ENCODE measurements at places on chromosomes 5 and 9.
A peak's percentile ranks its signal among the peaks of the same experiment; 100 is the strongest.

DNA sequence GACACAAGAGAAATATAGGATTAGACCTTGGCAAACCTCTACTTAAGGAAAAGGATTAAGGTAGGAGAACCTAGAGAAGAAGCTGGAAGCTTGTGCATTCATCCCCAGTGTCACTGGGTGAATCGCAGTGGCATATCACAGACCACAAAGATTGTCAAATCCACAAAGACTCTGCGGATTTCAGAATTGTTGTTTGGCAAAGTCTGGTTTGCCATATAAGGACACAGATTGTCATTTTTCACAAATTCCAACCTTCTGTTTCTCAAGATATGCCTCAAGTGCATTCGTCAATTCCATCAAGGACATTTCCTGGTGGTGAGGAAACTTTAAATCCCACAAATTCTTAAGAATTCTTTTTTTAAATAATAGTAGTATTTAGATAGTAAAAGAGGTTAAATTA lies 395.1 kb upstream of the PAPPA start:
- H3K36me3 ChIP-seq: no peaks in the 10 kb centered on the region
- no peak for DNase-seq
- peaks cover 11% of the 10 kb centered on the region for H3K4me1 ChIP-seq
- H3K27me3 ChIP-seq: peaks cover 1% of the 10 kb centered on the region
- H3K4me3 ChIP-seq: no peak overlapping the region
- H3K27ac ChIP-seq: no peak overlapping the region

GRCh38 chr9:6619909-6620308 lies 25.6 kb downstream of the GLDC start:
- H3K4me3 ChIP-seq: no peak overlapping the region

DNA sequence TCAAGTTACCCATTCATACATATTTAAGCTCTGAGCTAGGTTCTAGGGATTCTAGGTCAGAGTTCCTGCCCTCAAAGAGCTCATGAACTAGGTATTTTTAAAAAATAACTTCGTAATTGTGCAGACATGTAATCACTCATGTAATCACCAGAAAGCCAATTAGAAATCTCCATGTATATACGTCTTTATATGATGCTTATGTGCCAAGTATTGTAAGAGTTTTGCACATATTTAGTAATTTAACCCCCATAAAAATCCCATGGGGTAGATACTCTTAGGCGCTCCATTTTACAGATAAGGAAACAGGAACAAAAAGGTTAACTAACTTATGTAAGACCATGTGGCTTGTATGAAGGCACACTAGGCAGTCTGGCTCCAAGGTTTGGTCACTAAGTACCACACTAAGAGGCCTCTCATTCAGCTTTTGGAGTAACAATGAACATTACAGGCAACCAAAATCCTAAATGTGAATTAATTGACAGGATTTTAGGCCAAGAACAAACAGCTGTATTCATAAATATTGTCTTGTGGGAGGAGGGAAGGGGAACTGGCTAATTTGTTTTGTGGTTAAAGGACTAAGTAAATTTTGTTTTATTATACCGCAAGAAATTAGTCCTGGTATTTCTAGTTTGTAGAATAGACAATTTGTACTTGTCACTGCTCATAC lies 1.7 kb upstream of the OTULINL start:
- H3K36me3 ChIP-seq: peaks cover 18% of the 10 kb centered on the region
- peak overlapping the region; percentile 81 for H3K27ac ChIP-seq

DNA sequence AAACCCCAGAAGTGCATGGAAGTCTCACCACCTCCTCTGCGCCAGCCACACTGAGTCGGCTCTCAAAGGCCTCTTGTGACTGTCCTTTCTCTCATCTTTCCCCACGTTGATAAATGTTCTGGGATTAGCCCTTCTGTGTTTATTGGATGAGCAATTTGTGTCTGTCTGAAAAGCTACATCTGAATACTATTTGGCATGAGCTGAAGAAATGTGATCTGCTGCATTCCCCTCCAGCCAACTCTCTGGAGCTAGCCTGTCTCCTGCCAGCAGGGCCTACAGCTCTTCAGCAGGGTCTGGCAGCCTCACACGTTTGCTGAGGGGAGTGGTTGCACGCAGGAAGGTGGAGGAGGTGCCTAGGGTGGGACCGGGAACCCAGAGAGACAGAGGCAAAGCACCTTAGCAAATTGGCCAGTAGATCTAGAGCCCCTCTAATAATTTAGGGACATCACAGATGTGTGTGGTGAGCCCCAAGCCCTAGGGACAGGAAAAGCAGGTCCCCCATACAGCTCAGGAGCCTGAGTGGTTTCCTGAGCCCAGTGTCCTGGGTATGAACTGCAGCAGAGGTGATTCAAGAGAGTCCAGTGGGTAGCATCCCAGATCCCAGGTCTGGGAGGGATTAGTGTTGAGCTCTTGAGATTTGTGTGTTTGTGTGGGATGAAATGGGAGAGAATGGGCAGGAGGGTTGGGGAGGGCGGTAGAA lies 20.5 kb upstream of the B4GALT1 start:
- peak overlapping the region; percentile 50 for H3K27ac ChIP-seq
- H3K36me3 ChIP-seq: no peaks in the 10 kb centered on the region
- H3K27me3 ChIP-seq: peaks cover 18% of the 10 kb centered on the region
- no peak overlapping the region for H3K4me3 ChIP-seq

DNA sequence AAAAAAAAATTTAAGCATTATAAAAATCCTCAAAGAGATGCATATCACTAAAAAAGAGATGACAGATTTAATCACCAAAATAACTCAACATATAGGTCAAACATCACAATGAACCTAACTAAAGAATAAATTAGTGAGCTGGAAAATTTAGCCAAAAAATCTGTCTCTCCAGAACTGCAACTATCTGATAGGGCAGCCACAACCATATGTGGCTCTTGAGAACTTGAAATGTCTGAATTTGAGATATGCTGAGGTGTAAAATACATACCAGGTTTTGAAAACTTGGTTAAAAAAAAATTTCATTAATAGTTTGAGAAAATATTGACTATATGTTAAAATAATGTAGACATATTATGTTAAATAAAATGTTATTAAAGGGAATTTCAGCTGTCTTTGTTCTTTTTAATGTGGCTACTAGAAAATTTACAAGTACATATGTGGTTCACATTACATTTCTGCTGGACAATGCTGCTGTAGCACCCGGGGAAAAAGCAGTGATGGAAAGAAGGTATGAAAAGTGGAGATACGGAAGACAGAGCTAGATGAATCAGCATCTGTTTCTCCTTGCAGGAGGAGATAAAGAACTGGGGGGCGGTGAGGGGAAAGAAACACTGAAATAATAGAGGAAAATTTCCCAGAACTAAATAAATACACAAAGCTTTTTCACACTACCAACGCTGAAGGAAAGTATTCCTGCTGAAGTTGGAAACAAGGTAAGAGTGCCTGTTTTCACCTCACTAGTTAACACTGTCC lies 66.1 kb downstream of the DCP2 start:
- peaks cover 35% of the 10 kb centered on the region for H3K4me1 ChIP-seq
- no peak for DNase-seq
- H3K36me3 ChIP-seq: no peaks in the 10 kb centered on the region

GRCh38 chr5:95881833-95882232 lies 59.3 kb upstream of the GLRX start:
- peaks cover 83% of the 10 kb centered on the region for H3K4me1 ChIP-seq
- peak overlapping the region; percentile 58 for H3K4me3 ChIP-seq
- H3K36me3 ChIP-seq: peaks cover 51% of the 10 kb centered on the region
- DNase-seq: no peak

GRCh38 chr9:22148876-22149637 lies 140.0 kb upstream of the CDKN2B start:
- peaks cover 47% of the 10 kb centered on the region for H3K4me1 ChIP-seq
- H3K27ac ChIP-seq: no peak overlapping the region
- DNase-seq: no peak

DNA sequence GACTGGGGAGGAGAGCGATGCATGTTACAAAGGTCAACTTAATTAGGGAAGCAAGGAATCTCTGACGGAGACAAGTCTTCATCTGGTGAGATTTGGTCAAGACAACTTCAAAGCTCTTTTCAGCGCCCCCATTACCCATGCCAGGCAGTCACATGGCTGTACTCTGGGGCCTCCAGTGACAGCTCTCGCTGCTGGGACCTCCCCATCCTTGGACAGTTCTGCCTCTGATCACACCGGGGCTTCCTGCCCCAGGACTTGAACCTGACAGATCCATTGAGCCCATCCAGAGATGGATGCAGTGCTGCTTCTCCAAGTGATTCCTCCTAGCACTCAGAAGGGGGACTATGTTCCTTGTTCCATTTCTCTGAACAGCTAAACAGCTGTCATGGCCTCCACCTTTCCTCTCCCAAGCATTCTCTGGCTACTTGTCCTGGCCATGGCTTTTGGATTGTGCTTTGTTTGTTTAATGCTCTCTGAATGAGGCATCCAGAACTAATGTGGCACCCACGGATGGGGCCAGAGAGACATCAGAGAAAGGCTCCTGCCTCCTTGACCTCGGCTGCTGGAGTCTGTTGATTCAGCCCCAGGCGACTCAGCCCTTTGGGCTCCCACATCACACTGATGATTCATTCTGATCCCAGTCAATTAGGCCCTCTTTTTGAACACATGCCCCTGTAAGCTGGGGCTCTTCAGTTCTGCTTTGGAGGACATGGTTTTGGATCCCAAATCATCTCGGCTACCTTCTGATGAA lies 122.1 kb upstream of the ADAMTS16 start:
- H3K27me3 ChIP-seq: no peaks in the 10 kb centered on the region
- H3K27ac ChIP-seq: peak overlapping the region; percentile 84
- peak; percentile 88 for DNase-seq

DNA sequence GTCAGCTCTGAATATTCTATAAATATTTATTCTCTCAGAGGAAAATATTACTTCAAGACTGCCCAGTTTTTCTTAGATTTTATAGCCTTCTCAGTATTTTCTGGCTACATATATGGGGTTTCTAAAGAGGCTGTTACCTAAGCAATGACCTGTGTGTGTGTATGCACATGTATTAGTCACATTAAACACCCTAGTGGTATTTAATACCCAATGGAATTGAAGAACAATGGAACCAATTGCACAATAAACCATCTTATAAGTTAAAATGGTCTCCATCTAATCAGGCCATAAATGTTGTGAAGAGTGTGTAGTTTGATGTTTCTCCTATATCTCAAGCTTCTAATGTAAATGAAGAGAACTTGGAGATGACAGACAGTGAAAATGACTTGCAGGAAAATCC lies 450.0 kb downstream of the SPATA31D1 start:
- H3K27ac ChIP-seq: no peak overlapping the region
- no peak overlapping the region for H3K4me3 ChIP-seq
- no peak for DNase-seq
- H3K4me1 ChIP-seq: peaks cover 14% of the 10 kb centered on the region

DNA sequence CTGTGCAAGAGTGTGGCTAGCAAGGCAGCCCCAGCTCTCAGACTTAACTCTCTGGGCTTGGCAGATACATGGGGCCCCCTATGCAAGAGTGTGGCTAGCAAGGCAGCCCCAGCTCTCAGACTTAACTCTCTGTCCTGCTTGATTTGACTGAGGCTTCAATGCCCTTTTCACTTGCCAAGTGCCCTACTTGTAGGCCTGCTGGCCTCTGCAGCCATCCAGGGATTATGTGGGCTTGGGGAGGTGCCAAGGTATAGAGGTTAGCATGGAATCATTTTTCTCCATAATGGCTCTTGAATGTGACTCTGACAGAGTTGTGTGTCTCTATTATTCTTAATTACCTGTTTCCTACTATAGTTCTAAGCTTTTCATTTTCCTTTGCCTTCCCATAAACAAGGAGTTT lies 115.5 kb upstream of the RUSC2 start:
- H3K4me3 ChIP-seq: no peak overlapping the region
- H3K27ac ChIP-seq: no peak overlapping the region
- H3K36me3 ChIP-seq: peaks cover 20% of the 10 kb centered on the region
- no peaks in the 10 kb centered on the region for H3K27me3 ChIP-seq

DNA sequence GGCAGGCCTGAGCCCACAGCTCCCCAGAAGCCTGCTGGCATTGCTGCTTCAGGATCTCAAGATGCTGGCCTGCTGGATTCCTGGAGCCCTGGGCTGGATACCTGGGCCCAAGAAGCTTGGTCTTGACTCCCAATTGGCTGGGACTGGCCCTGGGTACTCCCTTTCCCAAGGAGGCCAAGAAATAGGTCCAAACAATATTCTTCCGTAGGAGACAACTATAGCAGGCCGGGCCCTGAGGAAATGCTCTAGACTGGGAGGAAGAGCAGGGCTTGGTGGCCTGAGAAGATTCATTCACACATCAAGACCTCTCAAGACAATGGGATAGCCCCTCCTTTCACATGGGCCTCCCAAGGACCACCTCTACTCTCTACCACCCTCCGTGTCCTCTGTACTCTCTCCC lies 7.9 kb downstream of the CSF2 start:
- no peak for DNase-seq
- H3K36me3 ChIP-seq: no peaks in the 10 kb centered on the region
- no peak overlapping the region for H3K27ac ChIP-seq
- H3K4me1 ChIP-seq: peaks cover 18% of the 10 kb centered on the region
- peaks cover 1% of the 10 kb centered on the region for H3K27me3 ChIP-seq
- no peak overlapping the region for H3K4me3 ChIP-seq

DNA sequence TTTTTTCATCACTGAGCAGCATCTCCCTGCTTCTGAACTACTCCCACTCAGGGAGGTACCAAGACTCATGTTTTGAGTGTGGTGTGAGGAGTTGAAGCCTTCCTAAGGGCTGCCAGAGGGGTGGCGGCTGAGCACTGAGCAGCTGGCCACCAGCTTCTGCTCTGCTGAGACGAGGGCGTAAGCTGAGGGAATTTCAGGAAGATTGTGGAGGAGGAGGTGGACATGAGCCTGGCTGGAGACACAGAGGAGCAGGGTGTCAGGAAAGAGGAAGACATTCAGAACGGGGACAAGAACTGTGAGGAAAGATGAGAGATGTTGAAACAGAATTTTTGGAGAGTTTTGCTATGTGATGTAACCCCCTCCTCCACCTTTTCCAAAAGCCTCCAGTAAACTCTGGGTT lies 7.8 kb downstream of the LCP2 start:
- H3K4me3 ChIP-seq: no peak overlapping the region
- no peak overlapping the region for H3K27ac ChIP-seq
- DNase-seq: no peak

DNA sequence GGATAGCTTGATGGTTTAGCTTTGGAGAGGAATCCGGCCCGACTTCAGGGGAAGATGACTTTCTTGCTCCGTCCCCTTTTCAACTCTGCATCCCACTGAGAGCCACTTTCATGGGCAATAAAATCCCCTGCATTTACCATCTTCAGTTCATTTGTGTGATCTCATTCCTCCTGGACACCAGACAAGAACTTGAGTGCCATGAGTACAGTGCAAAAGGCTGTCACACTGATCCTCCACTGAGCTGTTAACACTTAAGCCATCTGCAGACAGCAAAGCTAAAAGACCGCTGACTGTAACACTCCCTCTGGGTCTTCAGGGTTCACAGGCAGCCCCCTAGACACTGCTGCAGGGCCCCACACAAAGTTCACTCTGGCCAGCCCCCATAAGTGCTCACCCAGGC lies 48.3 kb upstream of the TCERG1 start:
- H3K36me3 ChIP-seq: no peaks in the 10 kb centered on the region
- no peaks in the 10 kb centered on the region for H3K4me1 ChIP-seq
- no peak overlapping the region for H3K27ac ChIP-seq
- peaks cover 40% of the 10 kb centered on the region for H3K27me3 ChIP-seq
- no peak for DNase-seq

GRCh38 chr5:157562111-157562581 lies 13.4 kb downstream of the ADAM19 start:
- peaks cover 86% of the 10 kb centered on the region for H3K4me1 ChIP-seq
- H3K27me3 ChIP-seq: no peaks in the 10 kb centered on the region
- no peak for DNase-seq
- H3K4me3 ChIP-seq: peak overlapping the region; percentile 28
- peaks cover 32% of the 10 kb centered on the region for H3K36me3 ChIP-seq

- DNase-seq: peak; percentile 47
- peaks cover 7% of the 10 kb centered on the region for H3K27me3 ChIP-seq
- H3K27ac ChIP-seq: peak within 1 kb of the TSS; percentile 80
These were observed at the start of gene ZNF883 for GRCh38 chr9:113011911-113012381. TSS of gene ZNF883 (minus strand) at chr9:113012192.
